Activated T-helper 2 cell treated with anti-CD3 and anti-CD28 coated beads, Interferon-gamma antibody, Interleukin-2, Interleukin-4, amounts not matched to agents 10 μg/mL and 5 μg/mL and 100 μg/mL, durations not matched to agents 14 hours and 24 hours and 36 hours (primary cell): ENCODE measurements at places on chromosomes 1 and 21.

GRCh38 chr1:38037221-38037939 is 9.2 kb downstream of the POU3F1 start:
- no peak overlapping the region for H3K27ac ChIP-seq
- H3K36me3 ChIP-seq = no peaks in the 10 kb centered on the region
- peaks cover 10% of the 10 kb centered on the region for H3K27me3 ChIP-seq
- H3K4me1 ChIP-seq = no peaks in the 10 kb centered on the region
- DNase-seq = no peak

- H3K27ac ChIP-seq = no peak overlapping the region
- no peaks in the 10 kb centered on the region for H3K27me3 ChIP-seq
- no peak overlapping the region for H3K4me3 ChIP-seq
- no peak for DNase-seq
These were observed 45.4 kb downstream of the ADSS2 start for GRCh38 chr1:244406337-244406736.

- H3K4me3 ChIP-seq = no peak overlapping the region
- peaks cover under 1% of the 10 kb centered on the region for H3K4me1 ChIP-seq
- H3K27me3 ChIP-seq = peaks cover 25% of the 10 kb centered on the region
These were observed 87.7 kb upstream of the SLC45A1 start for GRCh38 chr1:8230292-8230621.

- H3K27ac ChIP-seq = no peak overlapping the region
- no peaks in the 10 kb centered on the region for H3K4me1 ChIP-seq
- no peak overlapping the region for H3K4me3 ChIP-seq
- peaks cover 13% of the 10 kb centered on the region for H3K27me3 ChIP-seq
- DNase-seq = no peak
These were observed 9.6 kb downstream of the DUSP23 start for GRCh38 chr1:159790237-159790917.

GRCh38 chr1:48676376-48676775 is 100.3 kb downstream of the BEND5 start:
- no peak for DNase-seq
- H3K4me1 ChIP-seq = peaks cover 4% of the 10 kb centered on the region
- H3K36me3 ChIP-seq = no peaks in the 10 kb centered on the region
- H3K27ac ChIP-seq = no peak overlapping the region
- peaks cover 11% of the 10 kb centered on the region for H3K27me3 ChIP-seq
- H3K4me3 ChIP-seq = no peak overlapping the region

DNA sequence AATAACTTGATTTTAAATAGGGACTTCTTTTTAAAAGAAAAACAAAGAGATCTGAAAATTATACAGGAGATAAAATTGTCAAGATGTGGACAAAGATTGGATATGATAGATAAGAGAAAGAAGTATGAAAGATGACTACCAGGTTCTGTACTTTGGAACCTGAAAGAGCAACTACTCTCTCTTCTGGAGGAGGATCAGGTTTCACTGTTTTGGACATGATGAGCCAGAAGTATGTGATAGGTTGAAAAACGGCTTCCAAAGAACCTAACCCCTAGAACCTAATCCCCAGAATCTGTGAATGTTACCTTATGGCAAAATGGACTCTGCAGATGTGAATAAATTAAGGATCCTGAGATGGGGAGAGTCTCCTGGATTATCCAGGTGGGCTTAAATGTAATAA is 26.2 kb downstream of the RSBN1 start:
- no peak overlapping the region for H3K27ac ChIP-seq
- no peak overlapping the region for H3K4me3 ChIP-seq
- no peaks in the 10 kb centered on the region for H3K27me3 ChIP-seq
- no peak for DNase-seq
- peaks cover 50% of the 10 kb centered on the region for H3K36me3 ChIP-seq
- peaks cover 45% of the 10 kb centered on the region for H3K4me1 ChIP-seq

- no peaks in the 10 kb centered on the region for H3K4me1 ChIP-seq
- no peaks in the 10 kb centered on the region for H3K36me3 ChIP-seq
- DNase-seq = no peak
- H3K27ac ChIP-seq = no peak overlapping the region
These were observed 139.8 kb upstream of the PTBP2 start for GRCh38 chr1:96581772-96582171.

GRCh38 chr1:40090652-40091355 is 6.2 kb downstream of the PPT1 start:
- no peak overlapping the region for H3K27ac ChIP-seq
- H3K27me3 ChIP-seq = no peaks in the 10 kb centered on the region
- H3K4me1 ChIP-seq = peaks cover 13% of the 10 kb centered on the region
- H3K36me3 ChIP-seq = peaks cover 59% of the 10 kb centered on the region

GRCh38 chr1:206722751-206723461 is 38.2 kb downstream of the MAPKAPK2 start:
- no peaks in the 10 kb centered on the region for H3K27me3 ChIP-seq
- peaks cover 56% of the 10 kb centered on the region for H3K4me1 ChIP-seq
- no peak overlapping the region for H3K27ac ChIP-seq
- no peaks in the 10 kb centered on the region for H3K36me3 ChIP-seq
- DNase-seq = no peak
- H3K4me3 ChIP-seq = no peak overlapping the region

DNA sequence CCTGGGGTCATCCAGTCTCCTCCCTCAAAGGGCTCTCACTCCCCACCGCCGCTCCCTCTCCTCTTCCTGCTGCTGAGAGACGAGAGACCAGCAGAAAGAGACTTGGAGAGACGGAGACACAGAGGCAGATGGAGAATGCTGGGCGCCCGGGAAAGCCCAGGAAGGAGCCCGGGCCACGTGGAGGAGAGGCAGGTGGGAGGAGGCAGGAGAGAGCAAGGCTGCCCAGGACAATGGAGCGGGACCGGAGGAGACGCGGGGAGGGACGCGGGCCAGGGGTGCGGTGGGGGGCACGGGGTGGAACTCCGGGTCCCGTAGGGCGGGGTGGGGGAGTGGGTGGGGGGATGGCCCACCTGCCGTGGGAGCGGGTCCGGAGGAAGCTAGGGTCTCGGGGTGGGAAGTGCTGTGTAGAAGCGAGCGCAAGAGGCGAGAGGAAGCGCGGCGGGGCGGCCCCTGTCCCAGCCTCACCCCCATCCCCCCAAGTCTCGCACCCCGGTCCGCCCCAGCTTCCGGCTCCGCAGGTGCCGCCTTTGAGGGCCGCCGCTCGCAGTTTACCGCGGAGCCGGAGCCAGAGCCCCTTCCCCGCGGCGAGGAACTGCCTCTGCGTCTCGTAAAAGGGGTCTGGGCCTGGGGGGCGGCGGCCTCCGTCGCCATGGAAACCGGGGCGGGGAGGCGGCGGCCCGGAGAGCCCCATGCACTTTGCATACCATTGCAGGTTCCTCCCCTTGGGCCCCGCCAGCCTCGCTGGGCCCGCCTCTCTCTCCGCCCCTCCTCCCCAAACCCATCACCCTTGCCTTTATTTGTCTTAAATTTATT is 11.7 kb upstream of the EPHA2 start:
- H3K4me3 ChIP-seq = no peak overlapping the region
- peak; percentile 40 for DNase-seq
- H3K36me3 ChIP-seq = no peaks in the 10 kb centered on the region
- H3K27ac ChIP-seq = no peak overlapping the region
- peaks cover 37% of the 10 kb centered on the region for H3K27me3 ChIP-seq
- peaks cover 25% of the 10 kb centered on the region for H3K4me1 ChIP-seq

- H3K4me1 ChIP-seq = peaks cover 17% of the 10 kb centered on the region
- peak; percentile 40 for DNase-seq
- H3K27ac ChIP-seq = peak overlapping the region; percentile 81
- H3K4me3 ChIP-seq = peak overlapping the region; percentile 79
- peaks cover 11% of the 10 kb centered on the region for H3K36me3 ChIP-seq
These were observed 428 bp downstream of the POGZ start for GRCh38 chr1:151458802-151459330.

DNA sequence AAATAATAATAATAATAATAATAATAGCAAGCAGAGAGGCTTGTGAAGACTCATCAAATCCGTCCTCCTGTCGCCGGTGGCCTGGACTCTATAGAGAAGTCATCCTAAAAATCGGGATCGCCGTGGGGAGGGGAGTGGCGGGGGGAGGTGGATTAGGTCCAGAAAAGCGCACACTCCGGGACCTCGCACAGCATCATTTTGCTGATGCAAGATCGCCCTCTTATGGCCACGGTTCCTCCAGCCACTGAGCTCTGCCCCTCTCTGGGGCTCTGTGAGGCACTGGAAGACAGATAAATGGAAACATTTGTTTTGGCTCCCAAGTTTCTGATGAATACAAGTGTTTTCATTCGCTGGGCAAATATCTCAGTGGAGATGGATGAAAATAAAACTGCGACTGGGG is 612.0 kb downstream of the MATN1 start:
- H3K36me3 ChIP-seq = no peaks in the 10 kb centered on the region
- H3K27ac ChIP-seq = no peak overlapping the region

DNA sequence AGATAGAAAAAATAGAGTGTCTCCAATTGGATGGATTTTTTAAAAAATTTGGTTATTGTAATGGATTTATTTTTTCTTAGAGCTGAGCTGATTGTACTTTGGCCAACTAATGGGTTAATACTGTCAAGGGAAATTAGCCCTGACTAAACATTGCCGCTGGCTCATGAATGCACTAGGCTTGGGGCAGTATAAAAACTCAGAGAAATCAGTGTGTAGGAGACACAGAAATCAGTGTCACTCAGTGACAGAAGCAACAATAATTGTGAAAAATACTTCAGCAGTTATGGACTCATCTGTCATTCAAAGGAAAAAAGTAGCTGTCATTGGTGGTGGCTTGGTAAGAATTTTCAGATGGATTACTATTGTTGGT is at the start of gene KMO:
TSS of gene KMO (plus strand) at position 217 of the 370 bp plus-strand sequence. CDS start at position 284, 67 bp downstream.
- peak within 1 kb of the TSS; percentile 94 for H3K27ac ChIP-seq
- H3K27me3 ChIP-seq = peaks cover 20% of the 10 kb centered on the region
- no peak for DNase-seq
- H3K4me3 ChIP-seq = peak within 1 kb of the TSS; percentile 94
- H3K36me3 ChIP-seq = no peaks in the 10 kb centered on the region

GRCh38 chr21:35254006-35254764 is 205.1 kb upstream of the RUNX1 start:
- peaks cover 11% of the 10 kb centered on the region for H3K36me3 ChIP-seq

DNA sequence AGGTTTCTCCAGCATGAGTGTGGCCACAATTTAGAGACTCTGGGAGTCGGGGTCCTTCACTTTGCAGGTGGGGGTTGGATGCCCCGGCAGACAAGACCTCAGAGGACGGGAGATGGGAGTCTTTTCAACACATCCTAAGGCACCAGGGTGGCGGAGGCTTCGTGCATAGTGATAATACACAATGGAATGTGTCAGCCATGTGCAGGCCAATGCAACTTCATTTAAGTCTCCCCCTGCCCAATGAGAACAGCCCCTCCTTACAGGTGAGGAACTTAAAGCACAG is 75.9 kb upstream of the IFFO2 start:
- DNase-seq = no peak
- peaks cover 13% of the 10 kb centered on the region for H3K27me3 ChIP-seq
- H3K4me1 ChIP-seq = no peaks in the 10 kb centered on the region
- no peak overlapping the region for H3K4me3 ChIP-seq
- no peaks in the 10 kb centered on the region for H3K36me3 ChIP-seq

DNA sequence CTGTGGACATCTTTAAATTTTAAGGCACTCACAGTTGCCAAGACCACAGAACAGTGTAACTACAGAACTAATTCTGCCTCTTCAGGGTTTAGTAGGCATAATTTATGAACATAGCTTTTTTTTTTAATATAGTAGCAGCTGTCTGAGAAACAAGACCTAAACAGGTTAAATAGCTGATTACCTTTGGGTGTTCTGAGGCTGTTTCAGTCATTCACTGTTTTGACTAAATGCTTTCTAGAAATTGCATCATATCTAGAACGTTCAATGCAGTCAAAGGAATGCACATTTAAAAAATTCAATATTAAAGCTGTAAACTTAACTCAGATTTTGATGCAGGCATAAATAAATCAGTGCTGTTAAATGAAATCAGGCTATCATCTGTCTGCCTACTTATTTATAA is 101.6 kb downstream of the BRINP3 start:
- no peaks in the 10 kb centered on the region for H3K4me1 ChIP-seq
- H3K27me3 ChIP-seq = no peaks in the 10 kb centered on the region
- no peak overlapping the region for H3K4me3 ChIP-seq
- no peaks in the 10 kb centered on the region for H3K36me3 ChIP-seq
- DNase-seq = no peak

DNA sequence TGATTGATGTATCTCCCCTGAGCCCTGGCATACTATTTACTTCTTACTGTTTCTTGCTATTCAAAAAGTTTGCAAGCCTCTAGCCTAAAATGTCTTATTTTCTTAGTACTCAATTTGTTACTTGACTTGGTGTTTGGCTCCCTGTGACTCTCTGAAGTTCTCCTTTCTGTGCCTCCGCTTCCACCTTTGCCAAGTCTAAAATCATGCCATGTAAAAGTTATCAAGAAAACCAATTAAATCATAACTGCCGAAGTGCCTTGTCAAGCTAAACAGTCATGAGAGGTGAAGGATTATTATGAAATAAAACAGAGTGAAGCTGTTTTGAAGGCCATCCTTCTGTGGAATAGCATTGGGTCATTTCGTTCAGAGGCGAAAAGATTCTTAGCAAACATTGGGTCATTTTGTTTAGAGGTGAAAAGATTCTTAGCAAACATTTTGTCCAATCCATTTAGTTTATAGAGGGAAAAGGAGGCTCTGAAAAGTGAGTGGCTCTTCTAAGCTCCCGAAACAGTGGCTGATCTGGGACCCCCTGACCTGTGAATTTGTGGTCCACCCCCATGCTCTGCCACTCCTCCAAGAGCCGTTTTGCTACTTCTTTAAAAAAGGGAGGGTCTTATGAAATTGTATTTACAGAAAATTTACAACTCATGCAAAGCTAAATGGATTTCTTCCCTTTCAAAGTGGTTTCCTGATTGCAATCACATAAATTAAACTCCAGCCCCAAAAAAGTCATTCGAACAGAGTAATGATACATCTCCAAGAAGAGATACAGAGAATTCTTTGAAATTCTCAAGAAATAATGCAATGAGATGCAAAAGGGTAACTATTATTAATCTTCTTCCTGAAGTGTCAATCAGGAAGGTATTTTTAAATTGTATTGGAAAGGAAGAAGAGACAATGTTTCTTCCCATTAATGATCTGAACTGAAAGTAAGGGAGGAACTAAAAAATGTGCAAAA is 141.4 kb downstream of the RUNX1 start:
- peaks cover 28% of the 10 kb centered on the region for H3K36me3 ChIP-seq
- H3K27me3 ChIP-seq = no peaks in the 10 kb centered on the region
- peaks cover 62% of the 10 kb centered on the region for H3K4me1 ChIP-seq
- no peak for DNase-seq
- H3K4me3 ChIP-seq = no peak overlapping the region
- no peak overlapping the region for H3K27ac ChIP-seq

DNA sequence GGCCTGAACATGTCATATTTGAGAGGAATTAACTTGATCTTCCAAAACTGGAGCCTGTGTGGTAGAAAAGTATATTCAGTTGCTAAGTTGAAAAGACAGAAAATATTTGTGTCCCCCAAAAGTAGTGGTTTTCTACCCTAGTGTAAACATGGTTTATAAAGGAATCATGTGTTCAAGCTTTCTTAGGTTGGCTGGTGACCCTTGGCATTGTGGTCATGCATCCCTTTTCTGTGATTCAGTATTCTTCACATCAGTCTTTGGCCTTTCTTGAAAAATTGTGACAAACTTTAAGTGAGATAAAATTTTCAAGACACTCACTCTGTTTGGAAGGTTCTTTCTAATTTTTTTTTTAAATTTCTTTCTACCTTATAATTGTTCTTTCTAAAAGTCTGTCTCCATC is 193.2 kb downstream of the DHRS3 start:
- no peaks in the 10 kb centered on the region for H3K27me3 ChIP-seq
- H3K4me1 ChIP-seq = peaks cover 15% of the 10 kb centered on the region
- H3K27ac ChIP-seq = no peak overlapping the region
- H3K36me3 ChIP-seq = peaks cover 32% of the 10 kb centered on the region
- DNase-seq = no peak
- H3K4me3 ChIP-seq = no peak overlapping the region
